ENCODE measurements at places on chromosomes 4 and X.

GRCh38 chrX:22105231-22105630 is 73.1 kb downstream of the PHEX start:
- DNase-seq: peak; percentile 55

DNA sequence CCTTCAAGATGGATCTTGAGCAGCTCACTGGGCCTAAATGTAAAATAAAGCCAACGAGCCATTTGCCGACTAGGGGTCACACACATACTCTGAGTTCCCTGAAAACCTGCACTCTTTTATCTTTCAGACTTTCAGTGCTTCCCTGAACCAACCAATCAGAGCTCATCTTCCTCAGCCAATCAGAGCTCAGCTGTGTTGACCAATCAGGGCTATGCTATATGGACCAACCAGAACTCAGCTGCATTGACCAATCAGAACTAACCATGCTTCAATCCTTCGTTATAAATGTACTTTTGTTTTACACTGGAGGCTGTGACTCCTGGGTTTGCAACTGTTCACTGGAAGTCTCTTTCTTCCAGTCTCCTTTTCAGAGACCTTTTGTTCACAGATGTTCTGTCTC is 19.3 kb downstream of the SLC25A53 start:
- no peak for DNase-seq

DNA sequence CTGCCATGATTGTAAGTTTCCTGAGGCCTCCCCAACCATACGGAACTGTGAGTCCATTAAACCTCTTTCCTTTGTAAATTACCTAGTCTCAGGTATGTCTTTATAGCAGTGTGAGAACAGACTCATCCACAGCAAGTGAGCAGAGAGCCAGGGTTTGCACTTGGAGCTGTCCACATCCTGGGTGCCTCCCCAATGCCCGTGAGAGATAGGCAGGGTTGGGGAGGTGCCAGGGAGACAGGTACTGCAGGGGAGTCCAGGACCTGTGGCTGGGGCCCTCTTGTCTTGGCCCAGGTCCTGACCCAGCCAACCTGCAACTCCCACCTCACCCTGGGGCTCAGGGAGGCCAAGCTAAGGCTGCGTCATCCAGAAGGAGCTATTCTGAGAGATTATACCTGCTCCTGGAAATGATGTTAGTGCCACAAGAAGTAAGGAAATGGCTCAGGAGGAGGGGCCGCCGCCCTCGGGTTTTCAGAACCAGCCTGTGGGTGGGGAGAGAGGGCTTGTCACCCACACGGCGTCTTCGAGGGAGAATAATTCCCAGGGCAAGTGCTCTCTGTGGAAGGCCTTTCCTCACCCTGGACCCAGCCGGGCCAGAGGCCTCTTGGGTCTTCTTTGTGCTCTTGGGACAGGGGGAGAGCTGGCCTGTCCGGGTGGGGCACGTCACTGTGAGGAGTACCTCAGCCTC is 66.5 kb downstream of the ADRA2C start:
- DNase-seq: no peak

GRCh38 chr4:98771959-98772632 is 113.7 kb upstream of the TSPAN5 start:
- DNase-seq: no peak

DNA sequence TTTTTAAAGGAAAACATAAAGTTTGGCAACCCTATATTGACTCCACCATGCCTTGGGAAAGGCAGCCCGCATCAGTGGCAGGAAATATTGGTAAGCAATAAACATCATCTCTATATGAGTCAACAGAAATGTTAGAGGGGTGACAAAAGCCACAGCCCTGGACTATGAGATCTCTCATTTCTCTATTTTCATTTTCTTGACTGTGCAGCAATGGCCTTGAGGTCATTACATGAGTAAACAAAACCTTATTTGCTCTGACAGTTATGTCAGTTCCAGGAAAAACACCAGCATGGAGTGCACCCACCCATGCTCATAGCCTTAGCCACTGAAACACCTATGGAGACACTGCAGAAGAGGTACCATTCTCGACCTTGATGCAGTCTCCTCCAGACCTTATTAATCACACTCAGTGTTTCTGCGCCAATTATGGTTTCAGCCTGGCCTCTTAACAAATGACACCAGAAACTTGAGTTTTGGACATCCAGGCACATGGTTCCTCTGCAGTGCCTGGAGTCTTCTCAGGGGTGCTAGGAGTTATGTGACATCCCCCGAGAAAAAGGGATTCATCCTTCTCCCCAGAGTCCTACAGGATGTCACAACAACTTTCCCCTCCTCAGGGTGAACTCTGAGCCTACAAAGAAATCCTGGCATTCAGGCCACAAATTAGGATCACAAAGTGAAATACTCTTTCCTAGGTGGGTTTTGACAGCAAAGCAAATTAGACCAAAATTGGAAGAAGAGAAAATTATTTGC is 16.0 kb upstream of the HPGD start:
- DNase-seq: no peak

- DNase-seq: peak; percentile 95
Observed at GRCh38 chr4:108224611-108225053, 55.9 kb upstream of the LEF1 start.

- peak; percentile 82 for DNase-seq
Observed at GRCh38 chrX:150219374-150220185, 143.5 kb upstream of the MAMLD1 start.

Data from islet precursor cell (in vitro differentiated cells).